ENCODE measurements at places on chromosomes 2 and 18. TPM values are rescaled to one million over a fixed set of nuclear protein-coding genes. Genes with fewer than 3 reads are reported as not detected.
A peak's percentile ranks its signal among the peaks of the same experiment; 100 is the strongest.

The POTEF gene
- not detected for total RNA-seq

The SMPD4 gene
- total RNA-seq = 35.7 TPM

The TMEM163 gene
- 31.9 TPM for total RNA-seq

The REG3A gene
- total RNA-seq = not detected

The CHRNG gene
- total RNA-seq = not detected

DNA sequence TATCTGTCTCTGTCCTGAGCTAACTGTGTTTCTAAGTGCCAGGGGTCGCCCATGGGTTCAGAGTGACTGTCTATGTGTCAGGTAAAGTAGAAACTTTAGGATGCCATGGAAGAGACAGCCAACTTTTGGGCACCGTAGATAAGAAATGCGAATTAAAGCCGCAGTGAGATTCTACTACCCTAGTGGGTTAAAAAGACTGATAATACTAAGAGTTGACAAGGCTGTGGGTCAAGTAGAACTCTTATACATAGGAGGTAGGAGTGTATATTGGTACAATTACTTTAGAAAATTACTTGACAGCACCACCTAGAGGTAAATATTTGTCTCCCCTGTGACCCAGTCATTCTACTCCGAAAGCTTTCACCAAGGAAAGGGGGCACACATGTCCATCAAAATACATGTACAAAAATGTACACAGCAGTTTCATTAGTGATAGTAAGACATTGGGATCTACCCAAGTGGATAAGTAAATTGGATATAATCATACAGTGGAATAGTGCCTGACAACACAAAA, 371.3 kb downstream of the SLC4A3 start:
- H3K36me3 ChIP-seq = no peaks in the 10 kb centered on the region
- H3K4me1 ChIP-seq = no peaks in the 10 kb centered on the region
- no peak overlapping the region for H3K27ac ChIP-seq

- no peaks in the 10 kb centered on the region for H3K4me1 ChIP-seq
- DNase-seq = no peak
- no peak overlapping the region for H3K4me3 ChIP-seq
- no peaks in the 10 kb centered on the region for H3K27me3 ChIP-seq
- H3K36me3 ChIP-seq = no peaks in the 10 kb centered on the region
Observed at GRCh38 chr2:233243348-233243747, 8.1 kb upstream of the ATG16L1 start.

DNA sequence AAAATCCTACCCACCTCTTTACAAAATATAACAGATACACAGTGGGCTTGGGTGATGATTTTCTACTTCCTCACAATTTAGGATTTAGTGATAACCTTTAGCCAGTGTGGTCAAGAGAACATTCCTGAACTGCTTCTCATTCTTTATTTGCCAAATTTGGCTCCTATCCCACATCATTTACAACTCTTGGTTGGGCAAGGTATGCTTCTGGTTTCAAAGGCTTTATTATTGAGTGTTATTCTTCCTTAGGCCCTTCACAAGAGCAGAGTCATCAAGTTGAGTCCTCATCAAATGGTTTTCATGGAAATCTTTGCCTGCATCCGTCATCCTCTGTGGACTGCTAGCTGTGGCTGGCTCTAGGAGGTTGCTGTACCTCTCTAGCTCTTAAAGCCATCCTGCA, 472.0 kb upstream of the ETAA1 start:
- H3K36me3 ChIP-seq = no peaks in the 10 kb centered on the region
- H3K27ac ChIP-seq = no peak overlapping the region
- no peak overlapping the region for H3K4me3 ChIP-seq
- H3K27me3 ChIP-seq = no peaks in the 10 kb centered on the region

- H3K4me1 ChIP-seq = no peaks in the 10 kb centered on the region
- H3K36me3 ChIP-seq = no peaks in the 10 kb centered on the region
- H3K4me3 ChIP-seq = no peak overlapping the region
- H3K27me3 ChIP-seq = no peaks in the 10 kb centered on the region
Observed at GRCh38 chr2:112916145-112916571, 5.2 kb downstream of the IL37 start.

GRCh38 chr2:17850151-17850550, 28.3 kb upstream of the KCNS3 start:
- H3K4me1 ChIP-seq = peaks cover 6% of the 10 kb centered on the region
- no peaks in the 10 kb centered on the region for H3K27me3 ChIP-seq
- H3K27ac ChIP-seq = no peak overlapping the region
- H3K4me3 ChIP-seq = no peak overlapping the region
- no peaks in the 10 kb centered on the region for H3K36me3 ChIP-seq

DNA sequence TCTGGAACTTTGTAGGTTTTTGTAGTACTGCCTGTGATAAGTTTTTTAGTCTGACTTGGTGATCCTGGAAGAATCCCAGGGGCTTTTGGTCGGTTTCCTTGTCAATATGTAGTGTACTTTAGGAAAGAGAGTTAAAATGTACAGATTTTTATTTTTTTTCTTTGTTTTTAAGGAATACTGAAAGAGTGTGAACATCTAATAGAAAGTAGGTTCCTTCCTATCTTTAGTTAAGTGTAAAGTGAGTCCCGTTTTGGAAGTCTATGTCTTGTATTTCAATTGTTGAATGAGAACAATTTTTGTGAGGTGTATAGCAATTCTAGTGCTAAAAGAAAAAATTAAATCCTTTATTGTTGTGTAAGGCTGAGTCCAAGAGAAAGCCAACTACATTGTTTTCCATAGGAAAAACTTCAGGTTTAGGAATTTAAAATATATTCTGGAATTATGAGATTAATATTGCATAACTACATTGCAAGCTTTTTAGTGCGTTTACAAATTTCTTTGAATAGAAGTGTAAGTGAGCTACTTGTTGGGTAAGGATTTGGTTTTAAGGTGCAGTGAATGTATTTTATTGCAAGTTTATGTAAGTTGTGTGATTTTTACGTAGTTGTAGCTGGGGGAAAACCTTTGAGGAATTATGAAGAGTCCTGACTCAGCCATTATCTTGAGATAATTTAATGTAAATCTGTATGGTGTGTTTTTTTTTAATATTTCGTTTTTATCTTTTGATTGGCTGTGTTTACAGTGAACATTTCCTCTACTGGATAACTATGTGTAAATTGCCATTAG, 1.7 kb downstream of the VAPA start:
- peaks cover 56% of the 10 kb centered on the region for H3K4me1 ChIP-seq
- H3K4me3 ChIP-seq = peak overlapping the region; percentile 90
- H3K27ac ChIP-seq = peak overlapping the region; percentile 98
- DNase-seq = no peak
- H3K27me3 ChIP-seq = no peaks in the 10 kb centered on the region

DNA sequence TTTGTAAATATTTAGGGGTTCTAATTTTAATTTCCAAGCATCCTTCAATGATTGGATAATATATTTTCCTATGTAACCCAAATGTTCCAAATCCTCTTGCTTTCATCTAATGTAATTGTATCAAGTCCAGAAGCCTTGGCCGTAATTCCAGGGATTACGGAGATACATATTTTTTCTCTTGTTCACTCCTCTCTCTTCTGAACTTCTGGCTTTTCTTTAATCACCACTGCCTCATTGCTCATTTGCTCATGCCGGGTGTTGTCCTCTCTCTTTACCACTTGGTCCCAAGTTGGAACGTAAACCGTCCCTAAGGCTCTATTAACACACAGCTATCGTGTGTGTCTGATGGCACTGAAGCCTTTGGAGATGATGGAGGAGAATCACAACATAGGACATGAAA, 188.7 kb upstream of the COL3A1 start:
- H3K27me3 ChIP-seq = no peaks in the 10 kb centered on the region
- H3K27ac ChIP-seq = peak overlapping the region; percentile 39
- no peaks in the 10 kb centered on the region for H3K36me3 ChIP-seq
- no peaks in the 10 kb centered on the region for H3K4me1 ChIP-seq

DNA sequence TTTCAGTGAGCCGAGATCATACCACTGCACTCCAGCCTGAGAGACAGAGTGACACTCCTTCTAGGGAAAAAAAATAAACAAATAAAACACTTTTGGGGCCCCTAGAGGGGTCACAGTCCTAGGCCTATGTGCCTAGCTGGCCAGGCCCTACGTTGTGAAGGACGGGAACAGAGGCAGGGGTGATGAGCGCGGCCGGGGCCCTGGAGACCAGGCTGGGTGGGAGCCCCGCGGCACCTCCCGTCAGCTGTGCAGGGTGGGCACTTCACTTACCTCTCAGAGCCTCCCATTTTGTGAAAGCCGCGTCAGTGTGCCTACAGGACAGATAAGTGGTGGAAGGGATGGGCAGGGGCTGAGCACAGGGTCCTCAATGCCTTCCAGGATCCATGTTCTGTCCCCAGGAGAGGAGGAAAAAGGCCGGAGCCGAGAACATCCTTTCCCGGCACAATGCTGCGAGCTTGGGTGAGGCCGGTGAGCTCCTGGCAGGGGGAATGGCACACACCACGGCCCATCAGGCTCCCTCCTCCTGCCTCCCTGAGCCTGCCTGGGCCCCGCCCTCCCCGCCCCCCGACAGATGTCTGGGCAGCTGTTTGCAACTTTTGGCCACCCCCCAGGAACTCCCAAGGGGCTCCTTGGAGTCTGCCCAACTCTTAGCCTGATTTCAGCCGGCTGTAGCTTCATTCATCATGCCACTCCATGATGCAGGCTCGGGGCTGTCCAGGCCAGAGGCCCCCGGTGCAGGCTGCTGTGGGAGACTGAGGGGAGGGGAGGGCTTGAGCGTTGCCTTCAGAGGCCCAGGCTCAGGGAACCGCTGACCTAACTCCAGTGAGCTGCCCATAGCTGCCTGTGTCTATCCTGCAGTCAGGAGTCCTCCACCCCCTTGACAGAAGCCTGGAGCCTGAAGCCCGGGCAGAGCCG, 196.5 kb downstream of the TFCP2L1 start:
- H3K4me1 ChIP-seq = no peaks in the 10 kb centered on the region
- no peak overlapping the region for H3K27ac ChIP-seq
- H3K4me3 ChIP-seq = no peak overlapping the region
- no peaks in the 10 kb centered on the region for H3K36me3 ChIP-seq
- peaks cover 8% of the 10 kb centered on the region for H3K27me3 ChIP-seq
- no peak for DNase-seq

DNA sequence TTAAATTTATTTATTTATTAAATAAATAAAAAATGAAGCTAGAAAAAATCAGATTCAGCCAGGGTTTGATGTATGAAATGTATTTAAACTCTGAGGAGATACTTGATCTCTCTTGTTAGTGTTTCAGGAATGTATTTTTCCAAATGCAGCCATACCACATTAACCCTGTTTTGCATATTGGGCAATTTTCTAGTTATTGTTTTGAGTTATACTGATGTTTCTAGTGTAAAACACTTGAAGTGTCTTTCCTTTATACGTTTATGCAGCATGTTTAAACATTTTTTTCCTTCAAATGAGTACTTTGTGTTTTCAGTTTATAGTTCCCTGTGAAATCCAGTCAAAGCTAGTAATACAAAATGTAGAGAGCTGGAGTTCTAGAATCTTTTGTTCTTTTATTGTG, 69.9 kb downstream of the WDR7 start:
- no peak for DNase-seq
- no peaks in the 10 kb centered on the region for H3K27me3 ChIP-seq
- H3K36me3 ChIP-seq = peaks cover 24% of the 10 kb centered on the region
- no peak overlapping the region for H3K27ac ChIP-seq

- no peaks in the 10 kb centered on the region for H3K4me1 ChIP-seq
- no peak overlapping the region for H3K27ac ChIP-seq
- no peaks in the 10 kb centered on the region for H3K27me3 ChIP-seq
- DNase-seq = no peak
Observed at GRCh38 chr2:200148366-200148765, 158.1 kb upstream of the SPATS2L start.

DNA sequence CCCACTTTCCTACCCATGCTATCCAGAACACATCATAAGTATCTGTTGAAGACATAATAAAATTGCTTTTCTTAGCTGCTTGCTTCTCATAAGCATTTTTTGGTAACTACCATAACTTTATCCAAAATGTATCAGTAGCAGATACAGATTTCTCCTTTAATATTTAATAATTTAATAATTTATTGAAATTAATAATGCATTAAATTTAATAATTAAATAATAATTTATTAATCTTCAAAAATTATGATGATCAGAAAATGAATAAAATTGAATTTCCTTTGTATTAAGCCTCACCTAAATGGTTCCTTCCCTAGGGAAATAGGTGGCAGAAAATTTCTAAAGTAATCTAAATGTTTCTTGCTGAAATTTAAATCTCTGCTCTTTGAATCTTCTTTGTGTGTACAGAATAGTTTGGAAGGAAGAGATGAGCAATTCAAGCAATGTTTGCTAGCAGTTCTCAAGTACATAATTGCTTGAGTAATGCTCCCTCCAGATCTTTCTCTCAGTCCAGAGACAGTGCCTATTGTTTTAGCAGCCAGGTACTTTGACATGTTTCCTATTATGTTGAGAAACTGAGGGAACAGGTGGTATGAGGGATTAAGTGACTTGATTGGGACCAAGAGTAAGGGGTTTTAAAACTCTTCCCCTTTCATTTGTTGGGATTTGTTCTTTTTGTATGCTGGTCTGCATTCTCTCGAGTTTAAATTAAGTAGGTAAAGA, 123.1 kb upstream of the CYP26B1 start:
- no peak overlapping the region for H3K27ac ChIP-seq
- H3K27me3 ChIP-seq = no peaks in the 10 kb centered on the region
- no peak overlapping the region for H3K4me3 ChIP-seq
- H3K4me1 ChIP-seq = peaks cover 12% of the 10 kb centered on the region

DNA sequence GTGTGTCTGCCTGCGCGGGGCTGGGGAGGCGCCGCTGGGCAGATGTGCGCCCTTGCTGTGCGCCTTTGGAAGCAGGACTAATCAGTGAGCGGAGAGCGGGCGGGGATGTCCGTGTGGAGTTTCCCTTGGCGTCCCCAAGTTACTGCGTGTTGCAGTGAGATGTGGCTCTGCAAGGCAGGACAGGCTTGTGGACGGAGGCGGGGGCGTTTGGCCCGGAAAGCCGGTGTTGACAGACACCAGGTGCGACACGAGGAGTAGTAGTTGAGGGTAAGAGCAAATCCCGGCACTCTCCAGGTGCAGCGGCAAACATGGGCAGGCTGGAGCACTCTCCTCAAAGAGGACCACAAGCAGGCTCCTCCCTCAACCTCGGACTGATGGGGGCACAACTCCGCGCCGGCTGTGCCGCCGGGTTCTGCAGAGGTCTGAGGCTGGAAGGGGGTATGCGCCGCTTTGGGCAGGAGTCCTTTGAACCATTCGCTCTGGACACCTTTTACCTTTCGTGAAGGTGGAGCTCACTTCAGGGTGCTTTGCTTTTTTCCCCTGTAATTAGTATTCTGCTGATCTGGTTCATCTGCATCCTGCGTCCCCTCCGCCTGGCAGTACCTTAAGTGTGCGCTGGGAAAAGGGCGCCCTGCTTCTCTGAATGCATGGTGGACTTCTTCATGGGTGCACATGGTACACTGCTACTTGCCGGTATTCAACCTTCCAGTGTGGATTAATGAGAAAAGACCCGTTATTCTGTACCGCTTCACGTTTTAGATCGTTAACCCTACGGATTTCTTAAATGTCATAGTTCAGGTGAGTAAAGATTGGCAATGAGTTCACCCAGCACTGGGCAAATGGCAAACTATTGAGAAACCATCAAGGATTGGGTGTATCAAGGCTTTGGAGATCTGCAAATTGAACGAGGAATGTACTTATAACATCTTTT, 608 bp downstream of the CDH7 start:
- peaks cover 30% of the 10 kb centered on the region for H3K27me3 ChIP-seq
- peak overlapping the region; percentile 34 for H3K4me3 ChIP-seq
- H3K27ac ChIP-seq = no peak overlapping the region
- DNase-seq = peak; percentile 36
- H3K4me1 ChIP-seq = peaks cover 11% of the 10 kb centered on the region

- H3K4me3 ChIP-seq = no peak overlapping the region
- no peaks in the 10 kb centered on the region for H3K27me3 ChIP-seq
- no peaks in the 10 kb centered on the region for H3K36me3 ChIP-seq
- DNase-seq = no peak
Observed at GRCh38 chr2:180607514-180608049, 372.8 kb upstream of the UBE2E3 start.

- no peak overlapping the region for H3K27ac ChIP-seq
- no peak overlapping the region for H3K4me3 ChIP-seq
- H3K27me3 ChIP-seq = no peaks in the 10 kb centered on the region
- peak; percentile 16 for DNase-seq
Observed at GRCh38 chr2:231575612-231576256, 16.9 kb upstream of the TEX44 start.

All from lower lobe of right lung (tissue), 2 donors.